HCT116 (cell line): ENCODE measurements at places on chromosomes 6 and 20.

DNA sequence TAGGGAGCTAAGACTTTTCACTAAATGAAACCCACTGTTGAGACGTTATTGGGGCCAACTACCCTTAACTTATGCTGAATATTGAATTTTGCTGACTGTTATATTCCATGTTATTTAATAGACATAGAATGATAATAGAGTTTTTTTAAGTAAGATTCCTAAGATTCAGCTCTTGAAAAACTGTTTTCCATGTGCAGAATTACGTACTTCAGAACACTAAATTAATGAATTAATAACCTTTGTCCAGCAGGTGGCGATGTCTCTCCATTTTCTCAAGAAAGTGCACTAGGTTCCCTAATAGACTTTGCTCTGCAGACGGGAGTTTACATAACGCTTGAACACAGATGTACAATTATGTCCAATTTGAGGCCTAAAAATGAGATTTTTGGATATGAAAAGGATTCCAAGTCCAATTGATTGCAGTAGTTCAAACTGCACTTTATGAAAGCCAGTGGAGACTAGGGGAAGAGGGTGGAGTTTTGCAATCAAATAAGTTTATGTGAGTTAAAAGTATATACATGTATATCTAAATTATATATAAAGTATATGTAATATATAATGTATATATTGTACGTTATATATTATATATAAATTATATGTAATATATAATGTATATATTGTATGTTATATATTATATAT is 282.1 kb downstream of the UST start:
- peak; percentile 88 for DNase-seq

GRCh38 chr6:108157234-108157980 is 8.4 kb upstream of the NR2E1 start:
- DNase-seq = no peak

GRCh38 chr20:37575884-37576283 is 48.2 kb upstream of the BLCAP start:
- DNase-seq = no peak

- DNase-seq = no peak
These were observed 467.2 kb upstream of the ZNF337 start for GRCh38 chr20:26163890-26164289.

DNA sequence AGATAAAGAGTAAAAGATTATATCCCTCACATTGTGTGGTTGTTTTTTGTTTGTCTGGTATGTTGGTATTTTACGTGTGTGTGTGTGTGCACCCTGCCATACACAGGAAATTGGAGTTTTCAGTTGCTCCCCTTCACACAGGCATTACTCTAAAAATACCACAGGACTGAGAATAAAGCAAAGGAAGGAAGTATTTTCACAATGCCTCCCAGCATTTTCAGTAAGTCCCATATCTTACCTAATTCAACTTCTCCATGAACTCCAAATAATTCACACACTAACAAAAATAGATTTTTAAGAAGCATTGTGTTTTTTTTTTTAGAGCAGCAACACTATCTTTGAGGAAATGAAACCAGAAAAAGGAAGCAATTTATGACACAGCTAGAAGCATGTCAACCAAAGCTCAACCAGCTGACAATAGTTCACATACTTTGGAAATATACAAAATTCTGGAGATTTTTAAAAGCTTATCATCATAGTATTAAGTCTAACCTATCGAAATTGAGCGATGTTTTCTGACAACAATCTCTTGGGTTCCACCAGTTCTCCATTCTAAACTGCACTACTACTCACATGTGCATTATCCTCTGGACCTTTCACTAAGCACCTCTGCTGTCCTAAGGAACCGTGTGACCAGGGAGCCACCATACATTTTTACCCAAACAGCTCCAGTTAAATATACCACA is 2.1 kb downstream of the UBE2J1 start:
- DNase-seq = no peak

- no peak for DNase-seq
These were observed 260.6 kb downstream of the EYA4 start for GRCh38 chr6:133501675-133502270.

DNA sequence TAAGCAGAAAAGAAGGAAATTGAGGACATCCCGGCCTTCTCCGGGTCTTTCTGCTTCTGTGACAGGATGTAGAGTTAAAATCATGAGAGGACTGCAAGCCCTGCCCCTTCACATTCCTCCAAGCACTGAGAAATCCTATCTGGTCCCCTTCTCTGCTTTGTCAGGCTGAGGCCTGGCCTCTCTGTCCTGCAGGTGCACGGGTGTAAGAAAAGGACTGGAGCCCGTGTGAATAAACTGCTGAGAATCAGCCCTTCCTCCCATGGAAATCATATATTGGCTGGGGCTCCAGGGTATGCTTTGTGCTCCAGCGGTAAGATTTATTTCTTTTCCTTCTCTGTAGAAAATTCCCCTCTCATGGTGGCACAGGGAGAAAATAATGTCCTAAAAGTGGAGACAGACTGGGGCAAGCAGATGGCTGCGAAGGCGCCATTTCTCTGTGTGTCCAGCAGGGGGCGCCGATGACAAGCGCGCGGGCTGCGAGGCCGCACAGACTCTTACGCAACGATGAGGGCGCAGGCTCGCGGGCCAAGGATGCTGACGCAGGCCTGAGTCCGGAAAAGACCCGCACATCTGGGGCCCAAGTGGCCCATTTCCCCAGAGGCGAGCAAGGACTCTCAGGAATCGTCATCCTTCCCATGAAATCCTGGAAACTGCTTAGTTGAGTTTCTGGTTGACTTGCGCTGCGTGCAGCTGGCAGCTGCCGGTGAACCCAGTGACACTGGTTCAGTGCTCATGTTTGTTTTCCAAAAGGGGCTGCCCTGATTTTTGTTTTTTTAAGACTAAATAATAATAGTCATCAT is 258.6 kb downstream of the ADGB start:
- peak; percentile 43 for DNase-seq

GRCh38 chr20:38156888-38157634 is 8.0 kb downstream of the TGM2 start:
- no peak for DNase-seq

GRCh38 chr6:157967486-157967885 is 14.2 kb upstream of the SYNJ2 start:
- DNase-seq = no peak

DNA sequence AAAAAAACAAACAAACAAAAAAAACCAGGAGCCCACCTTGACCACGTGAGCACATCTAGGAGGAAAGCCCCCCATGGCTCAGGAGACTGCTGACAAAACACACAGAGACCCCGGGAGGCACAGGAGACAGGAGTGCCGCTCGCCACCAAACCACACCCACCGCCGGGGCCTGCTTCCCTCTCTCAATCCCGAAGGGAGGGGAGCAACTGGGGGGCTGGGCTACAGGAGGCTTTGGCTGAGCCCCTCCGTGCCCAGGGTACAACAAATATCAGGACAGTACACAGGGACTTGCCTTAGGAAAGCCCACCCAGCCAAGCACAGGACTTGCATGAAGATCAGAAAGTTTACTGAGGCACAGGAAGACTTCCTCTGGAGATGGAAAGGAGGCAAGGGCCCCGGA is 102.5 kb downstream of the TAF4 start:
- no peak for DNase-seq

DNA sequence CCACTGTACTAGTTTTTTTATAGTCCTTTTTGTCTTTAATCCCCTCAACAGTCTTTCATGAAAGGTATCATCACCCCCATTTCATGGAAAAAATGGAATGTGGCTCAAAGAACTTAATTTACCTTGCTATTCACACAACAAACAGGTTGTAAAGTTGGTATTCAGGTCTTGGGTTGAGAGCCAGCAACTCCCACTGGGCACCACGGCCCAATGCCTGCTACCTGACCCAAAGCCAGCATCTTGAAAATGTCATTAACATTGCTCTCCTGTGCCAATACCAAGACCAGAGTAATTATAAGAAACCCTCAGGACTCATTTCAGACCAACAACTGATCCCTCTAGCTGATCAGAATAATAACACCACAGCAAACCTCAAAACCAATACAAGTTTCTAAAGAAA is 75.7 kb downstream of the METTL24 start:
- DNase-seq = no peak

- no peak for DNase-seq
These were observed 41.9 kb downstream of the EYA2 start for GRCh38 chr20:46936415-46937156.

GRCh38 chr6:165986914-165987482 is 180.7 kb downstream of the TBXT start:
- no peak for DNase-seq

DNA sequence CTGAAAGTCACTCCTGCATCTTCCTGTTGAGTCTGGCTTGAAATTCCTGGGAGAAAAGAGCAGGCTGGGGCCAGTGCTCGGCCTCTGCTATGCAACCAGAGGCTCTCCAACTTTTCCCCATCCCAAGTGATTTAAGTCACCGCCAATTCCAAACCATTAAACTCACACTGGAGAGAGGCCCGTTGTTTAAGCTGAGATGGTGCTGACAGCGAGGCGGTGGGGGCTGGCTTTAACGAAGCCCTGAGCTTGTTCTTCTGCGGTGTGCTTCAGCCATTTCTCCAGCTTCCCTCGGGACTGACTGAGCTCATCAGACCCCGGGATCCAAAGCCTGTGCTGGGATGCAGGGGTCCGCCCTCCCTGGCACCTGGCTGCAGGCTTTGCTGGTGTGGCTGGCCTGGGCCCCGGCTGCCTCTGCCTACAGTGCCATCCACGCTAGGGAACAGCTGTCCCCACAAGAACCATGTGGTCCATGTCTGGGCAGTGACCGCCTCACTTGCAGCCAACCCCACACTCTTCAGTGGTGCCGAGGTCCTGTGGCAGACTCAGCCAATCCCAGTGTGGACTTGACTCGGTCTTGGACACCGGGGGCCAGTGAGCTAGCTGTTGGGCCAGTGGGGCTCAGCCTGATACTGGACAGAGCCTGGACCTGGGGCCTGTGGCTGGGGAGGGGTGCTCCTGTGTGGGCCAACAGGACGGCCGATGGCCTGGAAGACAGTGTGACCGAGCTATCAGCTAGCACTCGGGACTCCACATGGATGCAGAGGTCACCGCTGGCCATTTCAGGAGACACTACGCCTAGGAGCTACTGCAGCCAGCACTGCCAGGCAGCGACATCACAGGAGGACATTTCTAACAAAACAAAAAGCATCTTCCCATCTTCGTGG is 21.2 kb downstream of the RAMACL start:
- DNase-seq = no peak

DNA sequence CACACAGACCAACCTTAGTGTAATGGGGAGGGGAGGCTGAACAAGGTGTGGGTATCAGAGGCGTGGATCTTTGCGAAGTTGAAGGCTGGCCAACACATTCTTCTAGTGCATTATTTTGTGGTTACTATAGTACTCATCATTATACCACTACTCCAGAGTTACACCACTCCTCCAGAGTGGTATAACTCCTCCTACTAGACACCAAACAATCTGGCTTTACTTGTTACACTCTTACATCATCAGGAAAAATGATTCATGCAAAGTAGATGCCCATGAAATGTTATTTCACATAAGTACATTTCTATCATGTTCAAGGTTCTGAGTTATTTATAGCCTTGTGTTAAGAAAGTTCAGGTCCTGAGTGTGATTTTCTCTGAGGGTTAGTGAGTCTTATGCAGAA is 443.1 kb upstream of the OPRM1 start:
- DNase-seq = no peak

DNA sequence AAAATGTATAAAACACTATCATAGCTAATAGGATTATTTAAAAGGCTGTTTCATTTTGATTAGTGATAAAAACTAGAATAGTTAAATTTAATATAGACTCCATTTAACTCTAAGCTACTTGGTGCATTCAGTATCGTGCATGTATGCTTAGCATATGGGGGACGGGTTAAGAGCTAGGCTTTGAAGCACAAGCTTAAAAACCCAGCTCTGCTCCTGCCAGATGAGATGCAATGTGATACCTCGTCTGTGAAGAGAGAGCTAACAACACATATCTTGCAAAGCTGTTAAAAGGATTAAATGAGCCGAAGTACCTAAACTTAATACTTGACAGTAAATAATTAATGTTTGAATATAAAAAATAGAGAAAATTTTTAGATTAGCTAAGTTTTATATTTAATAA is 42.2 kb downstream of the DTNBP1 start:
- no peak for DNase-seq

- no peak for DNase-seq
These were observed 101.4 kb upstream of the FAM184A start for GRCh38 chr6:119179842-119180241.

DNA sequence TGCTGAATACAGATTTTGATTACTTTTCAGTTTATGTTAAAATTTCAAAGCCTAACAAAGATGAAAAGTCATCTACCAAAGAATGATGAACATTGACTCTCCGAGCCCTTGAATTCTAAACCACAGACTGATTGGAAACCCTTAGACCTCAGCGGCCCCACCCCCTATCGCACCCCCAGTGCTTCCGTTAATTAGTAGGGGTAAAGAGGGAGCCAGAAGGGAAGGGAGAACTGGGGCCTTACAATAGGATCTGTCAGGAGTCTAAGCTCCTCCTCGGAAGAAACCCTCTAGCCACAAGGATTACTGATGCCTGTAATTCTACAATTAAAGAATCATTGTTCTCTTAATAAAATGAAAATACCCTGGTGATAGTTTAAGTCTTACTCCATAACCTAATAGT is 79.7 kb upstream of the JARID2 start:
- DNase-seq = no peak

- DNase-seq = no peak
These were observed 101.5 kb downstream of the NRSN1 start for GRCh38 chr6:24227556-24227955.

DNA sequence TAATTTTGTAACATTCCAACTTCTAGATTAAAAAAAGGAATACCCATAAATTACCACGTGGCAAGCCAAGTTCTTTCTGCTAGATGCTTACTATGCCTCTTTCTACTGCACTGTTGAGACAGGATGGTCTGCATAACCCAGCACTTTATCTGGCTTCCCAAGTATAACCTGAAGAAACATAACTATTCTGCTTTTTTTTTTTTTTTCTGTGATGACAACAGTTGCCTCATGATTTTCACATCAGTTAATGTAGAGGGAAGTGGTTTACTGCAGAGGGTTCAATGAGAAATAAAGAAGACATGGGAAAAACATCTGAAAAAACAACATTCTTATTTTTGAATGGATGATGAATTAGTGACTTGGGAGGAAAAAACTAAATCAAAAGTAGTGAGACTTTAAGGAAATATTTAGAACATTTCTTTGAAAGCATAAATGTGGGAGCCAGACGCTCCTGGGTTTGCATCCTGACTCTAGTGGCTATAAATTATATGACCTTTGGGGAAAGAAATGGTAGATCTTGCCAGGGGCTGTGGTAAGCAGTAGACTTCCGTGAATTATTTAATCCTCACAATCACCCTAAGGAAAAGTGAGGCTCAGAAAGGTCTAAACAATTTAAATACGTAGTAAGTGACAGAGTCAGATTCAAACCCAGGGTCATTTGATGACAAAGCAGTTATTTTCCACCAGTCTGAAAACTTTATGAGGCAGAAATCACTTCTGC is 230.7 kb downstream of the PHACTR1 start:
- no peak for DNase-seq

- DNase-seq = no peak
These were observed 541.0 kb upstream of the ADGRB3 start for GRCh38 chr6:68094070-68094469.

GRCh38 chr6:131784561-131784960 is 23.3 kb upstream of the ENPP1 start:
- no peak for DNase-seq
